ENCODE measurements at places on chromosomes 13 and 19. TPM values are rescaled to one million over a fixed set of nuclear protein-coding genes. Genes with fewer than 3 reads are reported as not detected.

DNA sequence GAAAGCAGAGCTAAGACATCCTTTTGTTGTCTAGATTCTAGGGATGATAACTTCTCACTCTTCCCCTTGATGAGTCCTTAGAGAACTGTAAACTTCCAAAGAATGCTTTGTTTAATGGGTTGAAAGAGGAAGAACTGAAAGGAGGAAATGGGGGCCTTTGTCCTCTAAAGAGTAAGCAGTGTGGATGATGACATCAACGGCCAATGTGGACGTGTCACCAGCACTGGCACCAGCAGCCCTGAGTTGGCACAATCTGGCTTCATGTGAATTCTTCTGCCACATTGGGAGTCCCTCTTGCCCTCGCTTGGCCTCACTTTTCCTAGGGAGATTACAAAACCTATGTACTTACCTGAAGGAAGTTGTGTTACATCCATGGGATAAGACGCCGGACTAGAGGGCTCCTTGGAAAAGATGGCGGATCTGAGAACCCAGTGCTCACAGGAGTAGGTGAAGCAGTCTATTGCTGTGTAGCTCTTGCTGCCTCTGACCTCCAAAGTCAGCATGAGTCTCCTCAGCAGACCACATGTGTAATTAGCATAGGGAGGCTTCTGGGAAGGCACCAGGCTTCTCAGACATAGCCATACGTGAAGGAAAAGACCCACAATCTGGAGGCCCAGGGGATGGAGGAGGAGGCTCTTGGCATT is 62.8 kb downstream of the RGCC start:
- no peak for DNase-seq

DNA sequence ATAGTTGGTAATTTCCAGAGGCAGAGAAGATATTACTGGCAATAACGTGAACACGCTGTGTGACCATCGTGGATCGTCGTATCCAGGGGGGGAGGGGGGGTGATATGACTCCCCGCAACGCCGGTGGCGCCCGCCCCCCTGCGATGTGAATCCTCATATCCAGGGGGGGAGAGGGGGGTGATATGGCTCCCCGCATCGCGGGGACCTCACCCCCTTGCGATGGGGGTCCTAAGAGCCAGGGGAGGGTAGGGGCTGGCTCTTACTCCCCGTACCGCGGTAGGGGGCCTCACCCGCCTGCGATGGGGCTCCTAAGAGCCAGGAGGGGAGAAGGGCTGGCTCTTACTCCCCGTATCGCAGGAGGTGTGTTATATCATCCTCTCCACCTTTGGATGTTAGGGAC is 31.3 kb upstream of the RGCC start:
- DNase-seq = no peak

The KCNRG gene
- not detected for total RNA-seq

- peak; percentile 35 for DNase-seq
These were observed 591 bp downstream of the ZNF823 start for GRCh38 chr19:11737964-11738745.

The ZNF471 gene
- total RNA-seq = 29.3 TPM

The FOXO1 gene
- total RNA-seq = 24.6 TPM

GRCh38 chr19:604355-604754 is 14.7 kb downstream of the HCN2 start:
- no peak for DNase-seq

GRCh38 chr13:103078158-103078557 is 11.9 kb upstream of the SLC10A2 start:
- no peak for DNase-seq

DNA sequence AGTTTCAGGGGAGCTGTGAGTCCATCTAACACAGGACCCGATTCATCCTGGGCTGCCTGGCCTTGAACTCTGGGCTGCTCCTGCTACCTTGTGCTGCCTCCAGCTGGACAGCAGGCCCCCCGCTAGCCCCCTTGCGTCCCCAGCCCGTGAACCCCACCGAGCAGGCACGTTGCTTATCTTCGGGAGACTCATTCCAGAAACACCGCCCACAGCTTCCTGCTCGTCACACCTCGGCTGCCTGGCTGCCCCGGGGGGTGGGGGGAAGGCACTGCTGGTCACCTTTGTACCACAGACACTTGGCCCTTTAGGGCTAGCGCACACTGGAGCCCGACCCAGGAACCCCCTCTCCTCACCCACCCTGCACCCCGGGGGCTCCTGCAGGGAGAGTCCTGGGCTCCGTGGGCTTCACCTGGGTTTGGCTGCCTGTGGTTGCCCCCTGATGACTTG is 48.1 kb downstream of the CRTC1 start:
- no peak for DNase-seq

DNA sequence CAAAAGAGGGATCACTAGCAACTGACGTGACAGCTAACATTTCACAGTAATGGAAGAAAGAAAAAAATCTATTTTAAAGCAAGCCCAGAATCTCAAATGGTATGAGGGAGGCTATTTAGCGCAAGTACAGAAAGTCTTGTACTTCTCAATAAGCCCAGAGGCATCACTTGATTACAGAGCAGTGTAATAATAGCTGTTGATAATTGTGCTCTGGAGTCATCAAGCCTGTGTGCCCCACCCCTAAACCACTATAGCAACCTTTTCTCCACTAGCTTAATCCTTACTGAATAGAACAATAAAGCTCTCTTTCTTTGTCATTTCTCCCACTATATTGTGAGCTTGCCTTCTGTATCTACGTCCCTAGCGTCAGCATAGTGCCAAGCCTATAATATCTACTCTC is 56.6 kb downstream of the FREM2 start:
- DNase-seq = no peak

The F2RL3 gene
- total RNA-seq = not detected

- no peak for DNase-seq
These were observed 67.0 kb downstream of the FREM2 start for GRCh38 chr13:38753878-38754277.

GRCh38 chr13:23147827-23148226 is 33.0 kb upstream of the SGCG start:
- no peak for DNase-seq

The ATP8A2 gene
- 40.5 TPM for total RNA-seq

DNA sequence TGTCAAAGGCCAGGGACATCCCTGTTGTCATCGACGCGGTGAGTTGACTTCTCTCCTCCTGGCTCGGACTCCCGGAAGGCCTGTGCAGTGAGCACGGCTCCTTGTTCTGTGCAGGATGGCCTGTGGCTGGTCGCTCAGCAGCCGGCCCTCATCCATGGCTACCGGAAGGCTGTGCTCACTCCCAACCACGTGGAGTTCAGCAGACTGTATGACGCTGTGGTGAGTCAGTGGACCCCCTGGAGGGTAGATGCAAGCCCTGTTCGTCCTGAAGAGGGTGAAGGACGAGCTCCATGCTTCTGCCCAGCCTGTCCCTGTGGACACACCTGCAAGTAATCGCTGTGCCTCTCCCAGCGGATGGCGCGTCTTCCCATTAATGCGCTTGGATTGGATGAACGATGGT is 19.2 kb downstream of the NAXD start:
- DNase-seq = no peak

GRCh38 chr13:94825507-94825906 is 113.2 kb upstream of the SOX21 start:
- DNase-seq = no peak

- DNase-seq = peak; percentile 55
These were observed 468 bp downstream of the STX10 start for GRCh38 chr19:13149628-13150186.

- no peak for DNase-seq
These were observed 23.8 kb downstream of the DEDD2 start for GRCh38 chr19:42193706-42194105.

The FFAR3 gene
- not detected for total RNA-seq

The LATS2 gene
- 7.1 TPM for total RNA-seq

GRCh38 chr13:113764793-113765563 is 6.0 kb downstream of the TMEM255B start:
- no peak for DNase-seq

The SIAH3 gene
- total RNA-seq = 2.8 TPM

The IRGC gene
- not detected for total RNA-seq

DNA sequence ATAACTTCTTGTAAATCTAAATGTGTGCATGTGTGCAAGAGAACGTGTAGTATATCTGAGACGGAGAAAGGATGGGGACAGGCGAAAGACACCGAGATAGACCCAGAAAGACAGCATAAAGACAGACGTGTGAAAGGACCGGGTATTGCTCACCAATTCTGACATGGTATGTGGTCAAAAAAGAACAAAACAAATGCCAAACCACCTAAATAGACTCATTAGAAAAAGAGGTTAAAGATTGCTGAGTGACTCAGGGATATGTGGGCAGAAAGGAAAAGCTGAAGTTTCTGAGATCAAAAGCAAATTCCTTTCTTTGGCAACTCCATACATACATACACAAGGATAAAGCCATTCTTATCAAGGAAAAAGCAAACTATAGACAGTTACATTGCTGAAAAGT is 179.7 kb upstream of the TSC22D1 start:
- no peak for DNase-seq

The MADCAM1 gene
- total RNA-seq = 9.1 TPM

The OR4F17 gene
- total RNA-seq = not detected

DNA sequence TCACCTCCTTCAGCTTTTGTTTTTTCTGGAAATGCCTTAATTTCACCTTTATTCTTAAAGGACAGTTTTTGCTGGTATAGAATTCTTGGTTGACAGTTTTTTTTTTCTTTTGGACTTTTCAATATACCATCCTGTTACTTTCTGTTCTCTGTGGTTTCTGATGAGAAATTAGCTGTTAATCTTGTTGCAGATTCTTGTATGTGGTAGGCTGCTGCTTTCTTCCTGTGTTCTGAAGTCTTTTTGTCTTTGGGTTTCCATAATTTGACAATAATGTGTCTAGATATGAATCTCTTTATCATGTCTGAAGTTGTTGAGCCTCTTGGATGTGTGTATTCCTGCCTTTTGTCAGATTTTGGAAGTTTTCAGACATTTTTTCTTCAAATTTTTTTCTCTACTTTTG is 12.0 kb downstream of the ZNF283 start:
- no peak for DNase-seq

The ABHD8 gene
- total RNA-seq = 87.3 TPM

The YJU2 gene
- 17.2 TPM for total RNA-seq

DNA sequence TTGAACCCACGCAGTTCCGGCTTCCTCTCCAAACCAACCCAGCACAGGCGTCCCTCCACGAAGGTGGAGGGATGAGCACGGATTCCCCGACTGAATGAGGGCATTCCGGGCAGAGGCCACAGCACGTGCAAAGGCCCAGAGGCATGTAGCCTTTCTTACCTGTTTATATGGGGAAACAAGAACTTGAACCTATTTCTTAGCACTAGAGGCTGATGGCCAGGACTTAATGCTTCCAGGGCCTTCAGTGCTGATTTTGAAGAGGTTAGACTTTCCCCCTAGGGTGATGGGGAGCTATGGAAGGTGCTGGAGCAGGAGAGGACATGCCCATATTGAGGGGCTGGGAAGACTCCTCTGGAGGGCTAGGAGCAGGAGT is 2.0 kb downstream of the MAST3 start:
- DNase-seq = no peak

The MBD3L2 gene
- total RNA-seq = not detected

GRCh38 chr19:21463449-21464105 is 41.8 kb upstream of the ZNF429 start:
- no peak for DNase-seq

GRCh38 chr13:47408546-47409319 is 511.9 kb upstream of the HTR2A start:
- DNase-seq = no peak

The CYP4F2 gene
- not detected for total RNA-seq

GRCh38 chr13:72504131-72504841 is 223.1 kb downstream of the MZT1 start:
- DNase-seq = no peak

- DNase-seq = no peak
These were observed 27.7 kb downstream of the LCP1 start for GRCh38 chr13:46154136-46154801.

DNA sequence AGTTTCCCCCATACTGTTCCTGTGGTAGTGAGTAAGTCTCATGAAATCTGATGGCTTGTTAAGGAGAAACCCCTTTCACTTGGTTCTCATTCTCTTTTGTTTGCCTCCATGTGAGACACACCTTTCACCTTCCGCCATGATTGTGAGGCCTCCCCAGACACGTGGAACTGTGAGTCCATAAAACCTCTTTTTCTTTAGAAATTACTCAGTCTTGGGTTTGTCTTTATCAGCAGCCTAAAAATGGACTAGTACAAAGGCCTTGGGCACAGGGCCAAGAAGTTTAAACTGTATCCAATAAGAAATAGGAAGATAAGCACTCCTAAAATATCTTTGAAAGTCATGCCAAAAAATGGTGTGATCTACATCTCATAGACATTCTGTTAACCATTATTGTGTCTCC is 176.9 kb downstream of the TBC1D4 start:
- DNase-seq = no peak
